COLO829 (cell line): ENCODE measurements at places on chromosomes 13 and 19.
A peak's percentile ranks its signal among the peaks of the same experiment; 100 is the strongest.

- no peak for DNase-seq
Observed at GRCh38 chr19:34364830-34365462, at the start of gene GPI. Gene GPI, plus strand, starts transcription at chr19:34365196. Its CDS starts 71 bp downstream, at chr19:34365267.

GRCh38 chr19:9727644-9728043 is 40.9 kb downstream of the ZNF846 start:
- no peak for DNase-seq

DNA sequence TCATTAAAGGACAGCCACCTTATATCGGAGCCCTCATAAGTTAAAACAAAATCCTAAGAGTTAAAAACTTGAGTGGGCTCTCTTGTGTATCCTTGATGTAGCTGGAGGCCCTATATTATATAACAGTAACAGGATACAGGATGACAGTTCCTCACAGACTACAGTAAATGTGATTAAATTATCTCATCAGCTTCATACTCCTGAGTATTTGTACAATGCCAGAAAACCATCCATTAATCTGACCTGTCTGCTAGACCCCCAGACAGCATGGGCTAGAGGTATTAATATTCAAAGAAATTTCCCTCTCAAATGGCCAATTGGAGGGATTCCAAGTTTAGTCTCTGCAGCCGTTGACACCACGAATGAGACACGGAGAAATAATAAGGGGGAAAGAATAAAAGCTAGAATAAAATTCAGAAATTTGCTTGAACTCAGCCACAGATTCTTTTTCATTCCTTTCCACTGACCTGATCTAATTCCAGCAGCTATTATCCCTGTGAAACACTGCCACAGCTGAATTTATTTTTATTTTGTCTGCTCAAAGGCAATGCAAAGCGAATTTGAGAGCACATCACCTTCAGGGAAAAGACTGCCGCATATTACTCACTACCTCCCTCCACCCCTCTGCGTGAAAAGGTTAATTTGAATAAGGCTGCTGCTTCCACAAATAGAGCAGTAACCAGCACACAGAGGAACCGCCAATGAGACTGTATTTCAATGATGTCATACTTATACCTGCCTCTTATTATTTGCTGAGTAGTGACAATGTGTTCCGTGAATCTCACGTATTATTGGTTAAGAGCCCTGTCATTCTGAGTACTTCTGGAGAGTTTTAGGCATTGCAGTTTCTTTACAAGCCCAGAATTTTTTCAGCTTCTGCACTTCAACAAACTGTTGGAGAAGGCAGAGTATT is 155.9 kb upstream of the KLF12 start:
- no peak for DNase-seq

DNA sequence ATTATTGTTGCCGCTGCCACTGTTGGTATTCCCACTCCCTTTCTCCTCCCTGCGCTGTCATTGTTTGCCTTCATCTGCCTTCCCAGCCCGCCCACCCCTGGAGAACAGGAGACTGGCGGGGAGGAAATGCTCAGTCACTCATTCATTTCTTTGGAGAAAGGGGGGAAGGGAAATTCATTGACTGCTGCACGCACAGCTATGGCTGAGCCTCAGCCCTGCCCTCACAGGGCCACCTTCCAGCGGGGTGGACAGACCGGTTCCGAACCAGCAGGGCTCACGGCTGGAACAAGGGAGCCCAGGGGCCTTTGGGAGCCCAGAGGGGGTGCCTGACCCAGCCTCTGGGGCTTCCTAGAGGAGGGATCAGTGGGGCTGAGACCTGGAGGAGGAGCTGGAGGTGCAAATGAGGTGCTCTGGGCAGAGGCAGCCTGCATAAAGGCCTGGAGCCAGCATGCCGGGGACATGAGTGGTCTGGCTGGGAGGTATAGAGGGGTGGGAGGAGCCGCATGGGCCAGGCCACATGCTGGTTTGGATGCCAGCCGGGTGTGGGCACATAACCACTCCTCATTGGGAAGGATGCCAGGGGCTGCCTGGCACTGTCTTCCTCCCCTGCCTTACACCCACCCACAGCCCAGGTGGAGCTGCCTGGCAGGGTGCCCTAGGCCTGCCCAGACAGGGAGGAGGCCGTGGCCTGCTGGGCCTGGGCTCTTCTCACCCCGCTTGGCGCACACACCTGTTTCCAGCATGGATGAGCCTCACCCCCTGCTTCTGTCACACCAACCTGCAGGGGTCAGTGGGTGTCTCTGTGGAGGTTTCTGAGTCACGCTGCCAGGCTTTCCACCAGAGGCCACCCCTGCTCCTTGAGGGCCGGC is 26.8 kb downstream of the PPP5C start:
- DNase-seq = peak; percentile 69

GRCh38 chr19:45071969-45072790 is 4.1 kb downstream of the ZNF296 start:
- no peak for DNase-seq

- no peak for DNase-seq
Observed at GRCh38 chr19:408441-408901, 476 bp downstream of the C2CD4C start.

DNA sequence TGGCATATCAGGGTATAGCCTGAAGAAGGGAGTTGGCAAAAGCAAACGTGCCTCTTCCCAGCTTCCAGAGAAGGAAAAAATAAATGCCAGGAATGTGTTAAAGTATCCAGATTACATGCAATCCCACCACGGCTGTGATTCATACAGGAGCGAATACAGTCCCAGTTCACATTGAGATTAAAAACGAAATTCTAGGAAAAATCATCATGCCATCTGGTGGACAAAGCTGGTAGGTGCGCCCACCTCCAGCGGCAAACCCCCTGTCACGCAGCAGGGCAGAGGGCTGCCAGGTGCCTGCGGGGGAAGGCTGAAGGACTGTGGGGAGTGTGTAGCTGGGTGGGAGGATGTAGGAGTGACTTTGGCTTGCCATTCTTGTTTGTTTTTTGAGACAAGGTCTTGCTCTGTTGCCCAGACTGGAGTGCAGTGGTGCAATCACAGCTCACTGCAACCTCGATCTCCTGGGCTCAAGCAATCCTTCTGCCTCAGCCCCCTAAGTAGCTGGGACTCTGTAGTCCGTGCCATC is 6.4 kb upstream of the DMWD start:
- peak; percentile 79 for DNase-seq

DNA sequence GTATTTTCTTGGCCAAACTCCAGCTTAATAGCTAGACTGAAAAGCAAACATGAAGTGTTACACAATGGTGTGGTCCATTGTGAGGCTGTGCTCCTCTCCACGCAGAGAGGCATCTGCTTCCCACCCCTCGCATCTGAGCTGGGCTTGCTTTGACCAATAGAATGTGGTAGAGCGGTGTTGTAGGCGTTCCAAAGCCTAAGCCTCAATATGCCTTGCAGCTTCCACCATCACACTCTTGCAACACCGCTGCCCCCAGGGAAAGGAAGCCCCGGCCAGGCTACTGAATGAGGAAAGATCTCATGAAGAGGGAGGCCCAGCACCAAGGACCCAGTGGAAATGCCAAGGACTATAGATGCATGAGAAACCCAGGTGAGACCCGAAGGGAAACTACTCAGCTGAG is 9.4 kb downstream of the FLT1 start:
- no peak for DNase-seq

DNA sequence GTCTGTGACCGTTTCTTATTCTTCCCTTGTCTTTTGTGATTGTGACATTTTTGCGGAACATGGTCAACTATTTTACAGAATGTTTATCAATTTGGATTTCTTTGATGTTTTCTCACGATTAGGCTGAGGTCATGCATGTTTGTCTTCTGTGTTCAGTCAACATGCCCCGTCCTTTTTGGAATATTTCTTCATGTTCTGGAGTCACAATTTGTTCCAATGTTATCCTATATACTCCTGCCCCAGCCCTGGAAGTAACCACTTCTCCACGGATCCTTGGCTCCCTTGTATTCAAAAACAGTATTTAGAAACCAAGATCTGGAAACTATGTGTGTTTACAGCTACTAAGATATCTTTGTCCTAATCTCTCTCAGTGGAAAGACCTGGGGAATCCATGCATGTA is 9.6 kb downstream of the CARD8 start:
- no peak for DNase-seq

- peak; percentile 81 for DNase-seq
Observed at GRCh38 chr13:26482451-26483197, 74.9 kb upstream of the WASF3 start.

GRCh38 chr13:24744247-24744646 is 19.7 kb upstream of the RNF17 start:
- no peak for DNase-seq

- DNase-seq = no peak
Observed at GRCh38 chr19:11736696-11737095, 2.0 kb downstream of the ZNF823 start.
